ENCODE measurements at places on chromosomes 16 and 17.

DNA sequence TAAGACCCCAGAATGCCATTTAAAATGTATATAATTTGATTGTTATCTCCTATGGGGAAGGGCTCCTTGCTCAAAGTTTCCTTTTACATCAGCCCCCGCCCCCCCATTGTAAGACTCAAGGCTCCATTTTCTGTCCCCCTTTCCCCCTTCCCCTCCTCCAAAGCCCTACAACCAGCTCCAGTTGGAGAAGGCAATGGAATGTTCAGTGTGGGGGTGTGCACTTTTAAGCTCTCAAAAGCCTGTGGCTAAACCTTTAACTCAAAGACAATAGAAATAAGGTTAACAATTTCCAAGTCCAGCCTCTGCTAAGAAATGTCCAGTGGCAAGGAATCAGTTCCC is 114.7 kb downstream of the NOG start:
- no peak overlapping the region for H3K4me3 ChIP-seq
- H3K36me3 ChIP-seq, result no peaks in the 10 kb centered on the region
- H3K27me3 ChIP-seq, result no peaks in the 10 kb centered on the region
- DNase-seq, result no peak
- H3K27ac ChIP-seq, result no peak overlapping the region

GRCh38 chr17:39077866-39078265 is 73.6 kb downstream of the PLXDC1 start:
- no peak overlapping the region for H3K27ac ChIP-seq
- no peaks in the 10 kb centered on the region for H3K27me3 ChIP-seq
- DNase-seq, result no peak
- H3K36me3 ChIP-seq, result no peaks in the 10 kb centered on the region
- H3K4me3 ChIP-seq, result no peak overlapping the region

- no peaks in the 10 kb centered on the region for H3K27me3 ChIP-seq
- H3K4me1 ChIP-seq, result peaks cover 3% of the 10 kb centered on the region
- no peak overlapping the region for H3K4me3 ChIP-seq
- H3K36me3 ChIP-seq, result peaks cover 5% of the 10 kb centered on the region
Measured at GRCh38 chr16:11128211-11129141, 127.5 kb downstream of the SOCS1 start.

GRCh38 chr17:50719924-50720794 is 756 bp downstream of the LUC7L3 start:
- no peaks in the 10 kb centered on the region for H3K27me3 ChIP-seq
- peak overlapping the region; percentile 96 for H3K4me3 ChIP-seq
- peaks cover 9% of the 10 kb centered on the region for H3K36me3 ChIP-seq
- peaks cover 26% of the 10 kb centered on the region for H3K4me1 ChIP-seq
- DNase-seq, result no peak
- peak overlapping the region; percentile 99 for H3K27ac ChIP-seq
